ENCODE measurements at places on chromosomes 7 and 10.

DNA sequence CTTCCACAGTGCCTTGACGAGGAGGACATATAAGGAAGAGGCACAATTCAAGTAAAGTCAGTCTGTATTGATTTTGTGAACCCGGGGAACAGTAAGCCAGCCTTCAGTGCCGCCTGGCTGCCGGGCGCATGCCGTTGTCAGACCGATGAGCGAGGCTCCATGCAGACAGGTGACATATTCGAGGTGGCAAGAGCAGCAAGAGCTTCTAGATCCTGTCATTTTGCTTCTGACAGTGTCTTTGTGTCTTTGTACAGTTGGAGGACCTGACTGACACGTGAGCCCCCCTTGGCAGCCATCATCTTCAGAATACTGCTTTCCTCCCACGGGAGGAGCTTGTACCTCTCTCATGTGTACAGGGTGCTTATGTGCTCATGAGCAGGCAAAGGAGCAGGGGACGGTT, 387.5 kb upstream of the GALNT17 start:
- DNase-seq: no peak

DNA sequence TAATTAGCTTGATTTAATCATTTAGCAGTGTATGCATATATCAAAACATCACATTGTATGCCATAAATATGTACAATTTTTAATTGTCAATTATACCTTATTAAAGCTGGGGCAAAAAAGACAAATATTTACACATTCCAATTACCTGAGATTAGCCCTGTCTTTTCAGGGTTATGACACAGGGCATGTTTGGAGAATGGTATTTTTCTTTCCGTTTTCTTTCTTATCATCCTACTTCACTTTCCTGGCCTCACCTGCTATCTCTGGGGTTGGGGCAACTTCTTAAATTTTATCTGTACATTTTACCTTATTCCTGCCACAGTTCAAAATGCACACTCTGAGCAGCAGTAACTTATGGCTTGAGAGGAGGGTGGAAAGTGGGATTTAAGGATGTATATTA, 285.9 kb downstream of the DOCK4 start:
- no peak for DNase-seq

DNA sequence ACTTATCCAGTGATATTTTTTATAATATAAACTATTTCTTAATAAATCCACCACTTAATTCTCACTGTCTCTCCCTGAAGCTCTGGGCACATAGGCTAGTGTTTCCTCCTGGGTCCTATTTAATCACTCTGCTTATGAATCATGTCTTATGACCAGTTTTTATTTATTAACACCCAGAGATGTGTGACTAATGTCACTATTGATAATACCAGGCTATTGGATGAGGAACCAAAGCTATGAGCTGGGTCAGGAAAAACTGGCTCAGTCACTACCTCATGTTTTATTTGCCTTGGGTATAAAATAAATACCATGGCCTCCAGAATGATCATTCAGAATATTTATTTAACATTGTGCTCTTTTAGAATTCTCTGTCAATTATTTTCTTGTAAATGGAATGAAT, 5.2 kb downstream of the SEMA3E start:
- DNase-seq: no peak

- DNase-seq: peak; percentile 8
Observed at GRCh38 chr10:127797339-127797738, 60.4 kb downstream of the FOXI2 start.

- no peak for DNase-seq
Observed at GRCh38 chr7:10756981-10757380, 216.7 kb upstream of the PHF14 start.

DNA sequence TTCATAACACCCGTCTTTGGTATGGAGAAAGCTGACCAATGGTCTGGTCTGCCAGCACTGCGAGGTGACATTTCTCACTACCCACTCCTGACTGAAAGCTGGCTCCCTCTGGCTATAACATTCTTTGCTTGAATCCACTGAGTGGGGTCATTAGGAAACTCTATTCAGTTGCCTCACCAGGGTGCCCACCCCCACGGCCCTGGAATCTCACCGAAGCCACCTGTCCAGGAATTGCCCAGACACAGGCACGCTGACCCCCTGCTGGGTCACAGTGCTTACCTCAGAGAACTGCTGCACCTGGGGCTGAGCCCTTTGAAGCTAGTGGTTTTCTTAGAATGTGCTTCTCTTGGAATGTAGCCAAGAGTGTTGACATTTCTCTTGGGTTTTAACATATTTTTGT, 28.6 kb downstream of the HECW1 start:
- no peak for DNase-seq

- DNase-seq: peak; percentile 65
Observed at GRCh38 chr7:140196361-140197217, 19.8 kb upstream of the KDM7A start.

- no peak for DNase-seq
Observed at GRCh38 chr7:90387470-90388240, 15.6 kb upstream of the CLDN12 start.

DNA sequence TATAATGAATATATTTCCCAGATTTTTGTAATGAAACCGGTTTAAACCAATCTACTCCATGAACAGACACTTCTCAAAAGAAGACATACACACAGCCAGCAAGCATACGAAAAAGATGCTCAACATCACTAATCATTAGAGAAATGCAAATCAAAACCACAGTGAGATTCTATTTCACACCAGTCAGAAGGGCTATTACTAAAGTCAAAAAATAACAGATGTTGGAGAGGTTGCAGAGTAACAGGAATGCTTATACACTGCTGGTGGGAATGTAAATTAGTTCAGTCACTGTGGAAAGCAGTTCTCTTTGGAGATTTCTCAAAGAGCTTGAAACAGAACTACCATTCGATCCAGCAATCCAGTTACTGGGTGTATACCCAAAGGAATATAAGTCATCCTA, 240.7 kb downstream of the TSPAN12 start:
- no peak for DNase-seq

GRCh38 chr7:28180364-28181147, at the start of gene JAZF1:
Gene JAZF1 (minus strand): TSS chr7:28180795.
- DNase-seq: peak; percentile 78

- no peak for DNase-seq
Observed at GRCh38 chr10:88467835-88468485, 115.2 kb downstream of the RNLS start.

- no peak for DNase-seq
Observed at GRCh38 chr7:15123901-15124300, 221.3 kb upstream of the DGKB start.

DNA sequence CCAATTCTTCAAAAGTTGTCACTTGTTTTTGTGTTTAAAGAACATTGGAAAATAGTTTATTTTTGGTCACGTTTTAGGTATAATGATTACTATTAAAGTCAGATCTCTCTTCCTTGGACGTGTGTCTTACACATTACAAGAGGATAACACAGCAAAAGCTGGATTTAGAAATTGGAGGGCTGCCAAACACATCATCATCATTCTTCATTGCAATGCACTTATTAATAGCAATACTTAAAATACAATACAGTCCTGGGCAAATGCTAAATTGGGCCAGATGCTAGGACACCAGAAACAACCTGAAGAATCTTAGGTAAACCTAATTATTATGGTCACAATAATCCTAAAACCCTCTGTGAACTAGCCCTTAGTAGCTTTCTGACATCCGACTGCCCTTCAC, 303.6 kb downstream of the DGKB start:
- no peak for DNase-seq

GRCh38 chr7:70317356-70317755, 719.1 kb downstream of the AUTS2 start:
- peak; percentile 30 for DNase-seq

DNA sequence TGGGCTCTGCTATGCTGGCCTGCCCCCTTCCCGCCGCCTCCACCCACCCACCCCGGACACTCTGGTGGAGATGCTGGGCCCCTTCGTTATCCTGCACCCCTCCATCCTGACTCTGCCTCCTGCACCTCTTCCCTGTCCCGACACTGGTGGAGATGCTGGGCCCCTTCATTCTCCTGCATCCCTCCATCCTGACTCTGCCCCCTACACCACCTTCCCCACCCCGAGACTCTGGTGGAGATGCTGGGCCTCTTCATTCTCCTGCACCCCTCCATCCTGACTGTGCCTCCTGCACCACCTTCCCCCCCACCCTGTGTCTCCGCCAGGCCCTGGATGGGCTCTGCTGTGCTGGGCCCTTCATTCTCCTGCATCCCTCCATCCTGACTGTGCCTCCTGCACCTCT, 15.0 kb downstream of the IDI2 start:
- no peak for DNase-seq

DNA sequence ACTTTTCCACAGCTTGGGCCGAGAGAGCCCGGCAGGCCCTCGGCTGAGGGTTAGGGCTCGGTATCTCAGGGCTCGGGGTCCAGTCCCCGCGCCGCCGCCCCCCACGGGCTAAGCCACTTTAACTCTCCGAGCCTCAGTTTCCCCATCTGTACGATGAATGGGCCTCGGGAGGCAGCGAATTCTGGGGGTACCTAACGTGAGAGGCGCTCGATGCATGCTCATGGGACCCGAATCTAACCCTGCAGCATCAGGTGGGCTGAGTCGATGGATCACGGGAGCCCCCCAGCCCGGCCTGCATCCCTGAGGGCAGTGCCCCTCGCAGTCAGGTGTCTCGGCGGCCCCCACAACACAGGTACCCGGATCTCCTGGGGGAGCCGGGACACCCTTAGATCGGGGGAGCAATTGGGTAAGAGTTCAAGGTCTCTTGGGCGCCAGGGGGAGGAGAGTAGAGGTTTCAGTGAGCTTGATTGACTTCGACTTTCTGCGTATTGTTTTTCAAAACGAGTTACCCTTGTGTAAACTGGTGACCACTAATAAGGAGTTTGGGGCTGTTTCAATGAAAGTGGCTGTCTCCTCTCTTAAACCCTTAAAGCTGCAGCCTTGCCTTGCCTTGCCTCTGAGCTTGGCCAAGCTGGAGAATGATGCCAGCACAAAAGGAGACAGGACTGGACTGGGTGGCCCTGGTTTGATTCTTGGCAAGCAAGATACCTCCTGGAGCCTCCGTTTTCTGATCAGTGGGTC, 631 bp downstream of the POR start:
- peak; percentile 36 for DNase-seq

GRCh38 chr10:123774132-123774742, 108.1 kb downstream of the GPR26 start:
- no peak for DNase-seq

DNA sequence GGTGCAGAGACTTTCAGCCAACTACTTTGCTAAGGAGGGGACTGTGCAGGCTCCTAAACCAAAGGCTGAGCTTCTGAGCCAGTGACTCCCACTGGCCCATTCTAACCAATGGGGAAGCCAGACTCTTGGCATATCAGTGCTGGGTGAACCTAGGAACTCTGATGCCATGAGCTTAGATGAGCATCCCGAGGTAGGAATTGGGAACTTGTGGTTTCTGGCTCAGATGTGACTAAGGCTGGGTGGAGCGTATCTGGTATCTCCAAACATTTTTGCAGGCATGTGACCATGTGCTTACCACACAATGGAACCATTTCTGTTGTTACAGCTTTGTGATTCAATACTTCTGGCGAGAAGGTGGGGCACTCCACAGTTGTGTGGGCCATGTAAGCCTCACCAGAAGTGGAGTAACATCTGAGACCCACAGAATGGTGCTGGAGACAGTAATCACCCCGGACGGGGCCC, 2.5 kb upstream of the AVPI1 start:
- peak; percentile 95 for DNase-seq

All from fibroblast of villous mesenchyme (primary cell).